ENCODE measurements at places on chromosomes 7 and 10. TPM values are rescaled to one million over a fixed set of nuclear protein-coding genes. Genes with fewer than 3 reads are reported as not detected.

NAPEPLD gene
- total RNA-seq: 9.6 TPM

SLC29A4 gene
- total RNA-seq: 0.73 TPM

CPA2 gene
- 0.14 TPM for total RNA-seq

C10orf67 gene
- total RNA-seq: not detected

UNC5B gene
- total RNA-seq: not detected

MUC12 gene
- 0.85 TPM for total RNA-seq

LLCFC1 gene
- total RNA-seq: not detected

- peaks cover 27% of the 10 kb centered on the region for H3K4me1 ChIP-seq
- peak overlapping the region; percentile 86 for H3K4me3 ChIP-seq
- H3K27me3 ChIP-seq: no peaks in the 10 kb centered on the region
- peaks cover 22% of the 10 kb centered on the region for H3K36me3 ChIP-seq
- no peak for DNase-seq
Measured at GRCh38 chr10:6202098-6202683, 541 bp upstream of the PFKFB3 start.

GRCh38 chr10:131667047-131667446 lies 233.8 kb upstream of the PPP2R2D start:
- no peaks in the 10 kb centered on the region for H3K4me1 ChIP-seq
- H3K4me3 ChIP-seq: no peak overlapping the region
- DNase-seq: no peak
- H3K27ac ChIP-seq: no peak overlapping the region
- H3K36me3 ChIP-seq: no peaks in the 10 kb centered on the region

- H3K4me3 ChIP-seq: no peak overlapping the region
- no peaks in the 10 kb centered on the region for H3K36me3 ChIP-seq
- no peak for DNase-seq
- H3K27ac ChIP-seq: no peak overlapping the region
- peaks cover 3% of the 10 kb centered on the region for H3K4me1 ChIP-seq
Measured at GRCh38 chr10:59993931-59994330, 87.6 kb upstream of the CCDC6 start.

- peaks cover 49% of the 10 kb centered on the region for H3K4me1 ChIP-seq
- no peak overlapping the region for H3K4me3 ChIP-seq
- H3K27me3 ChIP-seq: peaks cover 3% of the 10 kb centered on the region
Measured at GRCh38 chr7:132456418-132456817, 119.9 kb downstream of the PLXNA4 start.

- no peaks in the 10 kb centered on the region for H3K4me1 ChIP-seq
- no peak for DNase-seq
- no peaks in the 10 kb centered on the region for H3K36me3 ChIP-seq
- H3K27me3 ChIP-seq: no peaks in the 10 kb centered on the region
- H3K4me3 ChIP-seq: no peak overlapping the region
Measured at GRCh38 chr10:9510626-9511025, 1456.1 kb downstream of the GATA3 start.

- no peak overlapping the region for H3K4me3 ChIP-seq
- H3K36me3 ChIP-seq: peaks cover 7% of the 10 kb centered on the region
- H3K27ac ChIP-seq: no peak overlapping the region
- peaks cover 22% of the 10 kb centered on the region for H3K4me1 ChIP-seq
Measured at GRCh38 chr10:124626759-124627380, 117.3 kb downstream of the FAM53B start.

- H3K4me3 ChIP-seq: no peak overlapping the region
- no peak overlapping the region for H3K27ac ChIP-seq
- no peaks in the 10 kb centered on the region for H3K36me3 ChIP-seq
- DNase-seq: no peak
- H3K4me1 ChIP-seq: peaks cover 3% of the 10 kb centered on the region
Measured at GRCh38 chr7:36344622-36345021, 45.0 kb upstream of the ANLN start.

DNA sequence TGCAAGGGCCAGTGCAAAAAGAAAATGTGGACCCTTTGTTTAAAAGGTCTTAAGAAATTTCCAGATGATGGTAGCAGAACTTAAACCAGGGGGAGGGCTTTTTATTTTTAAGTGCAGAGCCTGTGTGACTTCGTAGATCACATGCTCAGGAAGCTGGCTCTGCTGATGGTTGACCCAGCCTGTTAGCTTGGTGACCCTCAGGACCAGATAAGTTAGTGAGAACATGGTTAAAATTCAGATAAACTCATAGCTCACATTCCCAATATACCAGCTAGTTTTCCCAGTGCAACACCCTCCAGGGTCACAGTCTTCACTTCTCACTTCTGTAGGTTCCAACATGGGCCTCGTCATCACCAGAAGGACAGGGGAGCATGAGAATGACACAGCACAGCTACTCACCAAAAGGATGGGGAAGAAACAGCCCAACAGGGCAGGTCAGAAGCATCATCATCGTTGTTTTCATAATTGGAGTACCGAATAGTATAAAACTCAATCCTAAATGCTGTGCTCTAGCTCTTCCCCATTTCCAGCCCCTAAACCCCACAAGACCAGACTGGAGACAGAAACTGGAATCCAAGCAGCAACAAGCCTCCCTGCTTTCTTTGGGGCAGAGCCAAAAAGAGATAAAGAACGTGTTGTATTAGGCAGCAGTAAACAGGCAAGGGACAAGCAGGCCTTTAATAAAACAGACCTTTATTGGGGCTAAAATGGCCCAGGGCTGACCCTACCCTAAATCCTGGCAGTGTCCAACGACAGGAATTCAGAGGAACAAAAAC lies 102.2 kb upstream of the ANKRD1 start:
- no peaks in the 10 kb centered on the region for H3K4me1 ChIP-seq
- no peak for DNase-seq
- H3K27ac ChIP-seq: no peak overlapping the region
- H3K27me3 ChIP-seq: peaks cover 49% of the 10 kb centered on the region
- no peaks in the 10 kb centered on the region for H3K36me3 ChIP-seq

GRCh38 chr7:101815826-101816594 lies 1.4 kb upstream of the CUX1 start:
- peaks cover 28% of the 10 kb centered on the region for H3K27me3 ChIP-seq
- peaks cover 13% of the 10 kb centered on the region for H3K36me3 ChIP-seq
- H3K4me1 ChIP-seq: peaks cover 13% of the 10 kb centered on the region
- peak overlapping the region; percentile 78 for H3K27ac ChIP-seq
- DNase-seq: peak; percentile 68

GRCh38 chr7:1290679-1291356 lies 58.1 kb downstream of the UNCX start:
- no peak overlapping the region for H3K27ac ChIP-seq
- DNase-seq: no peak
- peaks cover 2% of the 10 kb centered on the region for H3K4me1 ChIP-seq
- no peaks in the 10 kb centered on the region for H3K36me3 ChIP-seq
- peaks cover 21% of the 10 kb centered on the region for H3K27me3 ChIP-seq
- no peak overlapping the region for H3K4me3 ChIP-seq

GRCh38 chr7:22375359-22376048 lies 18.6 kb upstream of the RAPGEF5 start:
- H3K27me3 ChIP-seq: peaks cover 17% of the 10 kb centered on the region
- H3K4me1 ChIP-seq: no peaks in the 10 kb centered on the region
- DNase-seq: no peak
- no peak overlapping the region for H3K27ac ChIP-seq

DNA sequence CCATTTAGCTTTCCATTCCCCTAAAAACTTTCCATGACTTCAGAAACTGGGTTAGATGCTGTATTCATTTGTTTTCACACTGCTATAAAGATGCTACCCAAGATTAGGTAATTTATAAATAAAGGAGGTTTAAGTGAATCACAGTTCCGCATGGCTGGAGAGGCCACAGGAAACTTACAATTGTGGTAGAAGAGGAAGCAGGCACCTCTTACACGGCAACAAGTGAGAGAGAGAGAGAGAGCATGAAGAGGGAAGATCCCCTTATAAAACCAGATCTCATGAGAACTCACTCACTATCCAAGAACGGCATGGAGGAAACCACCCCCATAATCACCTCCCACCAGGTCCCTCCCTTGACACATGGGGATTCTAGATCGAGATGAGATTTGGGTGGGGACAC lies 336.8 kb downstream of the TFEC start:
- no peaks in the 10 kb centered on the region for H3K27me3 ChIP-seq
- no peaks in the 10 kb centered on the region for H3K36me3 ChIP-seq
- no peaks in the 10 kb centered on the region for H3K4me1 ChIP-seq
- no peak overlapping the region for H3K27ac ChIP-seq
- no peak overlapping the region for H3K4me3 ChIP-seq
- DNase-seq: no peak

DNA sequence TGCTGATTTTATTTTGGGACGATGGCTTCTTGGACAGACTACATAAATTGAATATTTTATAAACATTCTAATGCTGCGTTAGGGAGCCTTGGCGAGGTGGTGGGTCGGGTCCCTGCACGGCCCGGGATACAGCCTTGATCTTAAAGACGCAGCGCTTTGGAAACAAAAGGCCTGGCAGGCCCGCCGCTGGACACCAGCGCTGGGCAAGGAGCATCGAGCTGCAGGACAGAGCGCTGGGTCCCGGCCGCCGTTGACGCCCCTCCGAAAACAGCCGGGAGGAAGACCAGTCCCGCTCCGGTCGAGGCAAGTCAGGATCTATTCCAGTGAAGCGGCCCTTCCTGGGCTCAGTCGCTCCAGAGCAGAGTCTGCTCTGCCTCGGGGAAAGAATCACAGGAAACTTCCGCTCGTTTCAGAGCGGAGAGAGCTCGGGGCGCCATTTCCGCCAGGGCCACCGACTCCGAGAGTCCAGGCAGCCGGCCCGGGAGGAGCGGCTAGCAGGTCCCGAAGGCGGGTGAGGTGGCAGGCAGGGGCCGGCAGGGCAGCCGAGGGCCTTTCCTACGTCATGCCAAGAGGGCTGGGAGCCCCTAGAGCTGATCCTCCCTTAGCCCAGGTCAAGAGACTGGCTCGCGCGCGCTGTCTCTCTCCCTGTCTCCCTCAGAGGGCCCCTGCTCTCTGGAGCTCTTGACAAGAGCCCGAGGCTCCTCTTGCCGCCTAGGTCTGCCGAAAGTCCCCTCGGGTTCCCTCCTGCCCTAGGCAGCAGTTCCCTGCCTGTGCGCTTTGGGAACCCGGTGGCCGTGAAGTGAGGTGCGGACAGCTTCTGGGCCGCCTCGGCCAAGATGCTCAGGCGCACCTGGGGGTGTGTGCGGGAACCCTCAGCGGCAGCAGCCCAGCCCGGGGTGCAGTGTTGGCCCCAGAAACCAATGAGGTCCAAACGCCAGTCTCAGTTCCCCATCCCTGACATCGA lies 1.4 kb upstream of the DRGX start:
- DNase-seq: no peak
- H3K4me1 ChIP-seq: peaks cover 5% of the 10 kb centered on the region
- peaks cover 76% of the 10 kb centered on the region for H3K27me3 ChIP-seq
- H3K27ac ChIP-seq: no peak overlapping the region

- H3K36me3 ChIP-seq: no peaks in the 10 kb centered on the region
- H3K27ac ChIP-seq: no peak overlapping the region
- no peak overlapping the region for H3K4me3 ChIP-seq
Measured at GRCh38 chr10:47025540-47026300, 114.5 kb downstream of the PTPN20 start.

DNA sequence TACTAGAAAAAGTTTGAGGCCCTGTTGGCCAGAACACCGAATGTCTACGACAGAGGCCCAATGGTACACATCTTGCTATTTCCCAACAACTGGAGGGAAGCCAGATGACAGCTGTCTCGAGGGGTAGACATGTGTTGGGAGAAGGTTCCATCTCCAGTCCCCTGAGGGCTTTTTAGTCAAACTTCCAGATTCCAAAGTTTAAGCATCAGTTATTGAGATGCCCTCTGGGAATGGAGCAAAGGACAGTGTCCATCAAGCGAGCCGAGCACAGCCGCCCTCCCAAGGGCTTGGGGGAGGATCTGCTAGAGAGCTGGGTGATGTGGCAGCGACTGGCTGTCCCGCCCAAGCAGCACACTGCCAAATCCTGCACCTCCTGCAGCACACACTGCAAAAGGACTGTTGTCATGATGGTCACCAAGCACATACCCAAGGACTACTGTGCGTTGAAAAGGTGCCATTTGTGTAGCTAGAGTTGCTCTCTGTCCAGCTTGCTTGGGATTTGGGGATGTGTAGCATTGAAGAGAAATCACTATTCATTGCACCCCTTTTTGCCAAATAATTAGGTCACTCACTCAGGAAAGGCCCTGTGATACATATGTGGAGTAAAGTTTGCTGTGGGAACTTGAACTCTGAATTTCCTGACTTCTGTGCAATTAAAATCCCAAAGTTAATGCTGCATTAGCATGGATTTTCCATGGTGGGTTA lies 164.6 kb downstream of the TRIL start:
- peaks cover 4% of the 10 kb centered on the region for H3K27me3 ChIP-seq
- H3K4me1 ChIP-seq: no peaks in the 10 kb centered on the region
- H3K4me3 ChIP-seq: no peak overlapping the region
- H3K36me3 ChIP-seq: no peaks in the 10 kb centered on the region

GRCh38 chr10:4125776-4126175 lies 340.8 kb upstream of the KLF6 start:
- H3K36me3 ChIP-seq: peaks cover 26% of the 10 kb centered on the region
- DNase-seq: no peak
- no peaks in the 10 kb centered on the region for H3K27me3 ChIP-seq
- no peak overlapping the region for H3K27ac ChIP-seq
- H3K4me1 ChIP-seq: peaks cover 40% of the 10 kb centered on the region

- DNase-seq: no peak
- peaks cover 4% of the 10 kb centered on the region for H3K27me3 ChIP-seq
- no peaks in the 10 kb centered on the region for H3K36me3 ChIP-seq
- H3K4me3 ChIP-seq: no peak overlapping the region
Measured at GRCh38 chr7:132110692-132111091, 465.6 kb downstream of the PLXNA4 start.

- no peak for DNase-seq
- H3K27me3 ChIP-seq: peaks cover 10% of the 10 kb centered on the region
- no peak overlapping the region for H3K4me3 ChIP-seq
- peaks cover 3% of the 10 kb centered on the region for H3K4me1 ChIP-seq
- H3K27ac ChIP-seq: no peak overlapping the region
Measured at GRCh38 chr7:140625908-140626868, 14.4 kb downstream of the DENND2A start.

DNA sequence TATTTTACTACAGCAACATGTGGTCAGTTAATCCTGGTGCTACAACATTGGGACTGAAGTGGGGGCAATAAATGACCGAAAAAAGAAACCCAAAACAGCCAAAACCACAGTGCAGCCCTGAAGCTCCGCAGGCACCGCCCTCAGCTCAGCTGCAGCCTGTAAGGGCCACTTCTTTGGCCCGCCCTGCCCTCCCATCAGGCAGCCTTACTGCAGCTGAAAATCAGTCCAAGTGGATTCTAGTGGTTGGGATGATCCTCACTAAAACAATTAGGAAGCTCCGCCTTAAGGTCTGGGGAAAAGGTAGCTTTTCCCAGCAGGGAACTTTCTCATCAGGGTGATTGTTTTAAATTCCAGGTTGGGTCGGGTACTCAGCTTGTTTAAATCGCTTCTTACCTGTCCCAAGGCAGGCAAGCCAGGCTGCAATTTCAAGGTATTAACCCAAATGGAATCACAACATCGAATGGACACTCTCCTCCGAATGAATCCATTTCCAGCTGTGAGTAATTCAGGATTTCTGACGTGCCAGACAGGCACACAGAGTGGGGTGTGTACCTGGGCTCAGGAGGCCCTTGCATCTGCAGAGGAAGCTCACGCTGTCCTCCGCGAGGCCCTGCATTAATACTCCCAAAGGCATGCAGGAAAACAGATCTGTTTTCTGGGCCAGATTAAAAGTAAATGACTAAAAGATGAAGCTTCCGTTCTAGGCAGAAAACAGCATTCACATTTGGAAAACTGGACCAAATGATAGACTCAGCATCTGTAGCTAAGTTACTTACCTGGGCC lies 104.3 kb downstream of the CREB5 start:
- H3K27ac ChIP-seq: no peak overlapping the region
- no peaks in the 10 kb centered on the region for H3K36me3 ChIP-seq
- no peaks in the 10 kb centered on the region for H3K27me3 ChIP-seq
- H3K4me3 ChIP-seq: no peak overlapping the region

GRCh38 chr7:44072364-44073231 lies 7.2 kb upstream of the PGAM2 start:
- no peak overlapping the region for H3K27ac ChIP-seq
- peaks cover 8% of the 10 kb centered on the region for H3K4me1 ChIP-seq
- H3K27me3 ChIP-seq: no peaks in the 10 kb centered on the region
- no peak for DNase-seq
- H3K36me3 ChIP-seq: peaks cover 43% of the 10 kb centered on the region
